Spinal cord (tissue), 10 donors: ENCODE measurements at places on chromosomes 2 and 18. TPM values are rescaled to one million over a fixed set of nuclear protein-coding genes. Genes with fewer than 3 reads are reported as not detected.

DTNB gene
- 50.8 TPM for polyA plus RNA-seq

DNA sequence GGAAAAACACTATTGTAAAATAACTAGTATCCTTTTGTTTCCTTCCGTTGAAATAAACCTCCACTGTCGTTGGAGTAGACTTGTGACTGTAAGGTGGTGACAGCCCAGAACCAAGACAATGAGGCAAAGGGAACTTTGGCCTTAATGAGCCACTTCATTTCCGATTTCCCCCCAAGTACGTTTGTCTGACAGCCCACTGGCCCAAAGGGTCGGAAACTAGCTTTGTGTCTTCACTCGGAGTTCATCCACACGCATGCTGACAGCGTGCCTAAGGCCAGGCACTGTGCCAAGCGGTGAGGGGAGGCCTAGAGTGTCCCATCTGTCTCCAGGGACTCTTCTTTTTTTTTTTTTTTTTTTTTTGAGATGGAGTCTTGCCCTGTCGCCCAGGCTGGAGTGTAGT is 21.0 kb downstream of the HJURP start:
- no peak for DNase-seq

DNA sequence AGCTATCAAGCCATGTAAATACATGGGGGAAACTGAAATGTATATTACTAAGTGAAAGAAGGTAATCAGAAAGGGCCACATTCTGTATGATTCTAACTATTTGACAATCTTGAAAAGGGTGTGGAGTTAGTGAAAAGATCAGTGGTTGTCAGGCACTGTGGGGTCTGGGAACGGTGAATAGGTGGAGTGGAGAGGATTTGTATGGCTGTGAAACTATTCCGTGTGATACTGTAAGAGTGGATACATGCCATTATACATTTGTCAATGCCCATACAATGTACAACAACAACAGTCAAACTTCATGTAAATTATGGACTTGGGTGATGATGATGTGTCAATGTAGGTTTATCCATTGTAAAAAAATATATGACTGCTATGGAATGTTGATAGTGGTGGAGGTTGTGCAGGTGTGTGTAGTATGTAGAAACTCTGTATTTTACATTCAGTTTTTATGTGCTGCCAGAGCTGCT is 1116.2 kb downstream of the SUCLG1 start:
- DNase-seq = no peak

DNA sequence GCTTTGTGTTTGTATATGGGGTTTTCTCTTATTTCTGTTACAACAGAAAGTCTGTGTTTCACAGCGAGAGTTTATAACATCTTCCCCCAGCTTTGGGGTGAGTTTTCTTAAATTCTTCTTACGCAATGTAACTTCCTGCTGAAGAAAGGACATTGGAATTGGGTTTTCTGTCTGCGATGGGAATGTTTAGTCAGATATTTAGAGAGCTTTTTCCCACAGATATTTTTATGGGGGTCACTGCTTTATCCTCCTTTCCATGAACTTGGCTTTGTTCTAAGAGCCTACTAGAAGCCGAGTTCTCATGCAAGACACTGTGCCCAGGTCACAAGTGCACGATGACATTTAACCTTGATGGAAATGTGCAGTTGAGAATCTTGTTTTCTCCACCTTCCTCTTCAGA is 22.1 kb downstream of the B3GNT2 start:
- no peak for DNase-seq

DNA sequence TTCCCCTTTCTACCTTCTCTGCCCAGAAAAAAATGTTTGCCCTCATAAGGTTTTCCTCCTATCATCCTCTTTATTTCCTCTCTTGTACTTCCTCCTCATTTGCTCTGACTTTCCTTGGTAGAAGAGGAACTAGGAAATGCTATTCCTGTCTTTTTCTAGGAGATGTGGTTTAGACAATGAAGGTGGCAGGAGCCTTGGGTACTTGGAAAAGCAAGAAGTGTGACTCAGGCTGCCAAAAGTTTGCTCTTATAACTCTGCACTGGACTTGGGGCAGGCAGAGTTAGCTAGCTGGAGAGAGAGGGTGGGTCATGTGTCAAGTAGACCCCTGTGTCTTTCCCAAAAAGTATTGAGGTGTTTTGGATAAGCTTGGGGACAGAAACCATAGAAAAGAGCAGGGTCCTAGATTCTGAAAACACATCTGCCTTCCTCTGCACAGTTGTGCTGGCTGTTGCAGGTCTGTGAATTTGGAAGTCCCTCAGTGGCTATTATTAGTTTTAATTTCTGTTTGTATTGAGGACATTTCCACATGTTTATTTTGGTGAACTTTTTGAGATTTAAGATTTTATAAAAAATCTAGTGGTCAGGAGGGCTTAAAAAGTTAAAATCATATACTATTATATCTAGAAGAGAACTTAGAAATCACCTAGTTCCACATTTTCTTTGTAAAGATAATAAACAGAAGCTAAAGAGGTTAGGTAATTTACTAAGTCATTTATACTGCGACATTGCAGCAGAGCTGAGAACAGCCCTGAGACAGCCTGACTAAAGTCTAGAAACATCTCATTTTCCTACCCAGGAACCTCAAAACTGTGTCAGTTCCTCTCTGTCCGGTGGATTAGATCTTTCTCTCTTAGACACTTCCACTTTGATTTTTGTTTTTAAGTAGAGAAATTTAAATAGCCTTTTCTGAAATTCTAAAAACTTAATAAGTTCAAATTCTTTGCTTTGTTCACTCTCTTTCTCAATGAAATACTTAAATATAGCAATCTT is 16.0 kb downstream of the INSIG2 start:
- no peak for DNase-seq

SOS1 gene
- 29.8 TPM for polyA plus RNA-seq

LIMS4 gene
- 1.3 TPM for polyA plus RNA-seq

DNA sequence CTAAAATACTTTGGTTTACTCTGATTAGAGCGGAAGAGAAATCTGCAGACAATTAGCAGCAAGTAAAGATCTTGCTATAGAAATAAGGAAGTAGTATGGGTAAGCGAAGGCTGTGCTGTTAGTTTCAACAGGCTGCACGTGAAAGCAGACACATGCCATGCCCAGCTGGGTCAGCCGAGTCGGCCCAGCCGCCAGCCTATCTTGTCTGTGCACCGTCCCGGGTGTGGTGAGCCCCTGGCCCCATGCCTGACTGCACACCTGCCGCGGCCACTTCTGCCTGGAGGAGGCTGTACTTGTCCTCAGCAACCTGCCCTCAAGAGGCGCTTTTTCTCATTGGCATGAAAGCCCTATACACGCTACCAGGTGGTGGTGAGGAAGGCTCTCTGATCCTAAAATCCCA is 185.5 kb downstream of the SEPTIN10 start:
- DNase-seq = no peak

DNA sequence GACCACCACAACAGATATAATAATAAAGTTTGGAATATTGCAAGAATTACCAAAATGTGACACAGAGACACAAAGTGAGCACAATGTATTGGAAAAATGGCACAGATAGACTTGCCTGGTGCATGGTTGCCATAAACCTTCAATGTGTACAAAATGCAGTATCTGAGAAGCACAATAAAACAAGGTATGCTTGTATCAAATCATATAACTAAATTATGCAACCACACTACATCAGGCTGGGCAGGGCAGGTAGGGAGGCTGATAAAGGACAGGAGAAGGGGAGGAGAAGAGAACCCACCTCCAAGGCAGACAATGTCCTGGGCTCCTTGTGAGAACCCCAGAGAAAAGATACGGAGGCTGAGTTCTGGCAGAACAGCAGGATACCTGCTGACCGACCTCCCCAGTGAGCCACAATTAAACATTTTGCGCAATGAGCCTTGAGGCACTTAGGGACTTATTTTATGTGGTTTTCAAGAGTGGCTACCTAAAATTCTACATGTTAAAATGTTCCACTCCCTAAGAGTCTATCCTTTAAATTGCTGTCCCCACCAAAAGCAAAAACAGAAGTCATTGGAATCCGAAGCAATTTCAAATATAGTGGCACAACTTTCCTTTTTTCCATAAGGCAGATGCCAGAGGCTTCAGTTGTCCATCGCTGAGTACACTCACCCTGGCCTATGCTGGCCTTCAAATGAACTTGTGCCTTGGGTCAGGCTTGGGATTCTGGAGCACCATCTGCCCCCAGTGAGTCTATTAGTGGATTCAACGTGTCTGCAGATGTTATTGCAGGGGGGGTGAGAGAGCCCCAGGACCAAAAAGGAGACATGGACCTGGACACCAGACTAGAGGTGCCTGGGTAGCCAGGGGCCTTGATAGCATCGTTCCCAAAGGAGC is 16.8 kb downstream of the WDFY1 start:
- DNase-seq = no peak

SLC4A5 gene
- polyA plus RNA-seq = 2.4 TPM

GRCh38 chr2:217451666-217452065 is 551.1 kb downstream of the TNS1 start:
- no peak for DNase-seq

DNA sequence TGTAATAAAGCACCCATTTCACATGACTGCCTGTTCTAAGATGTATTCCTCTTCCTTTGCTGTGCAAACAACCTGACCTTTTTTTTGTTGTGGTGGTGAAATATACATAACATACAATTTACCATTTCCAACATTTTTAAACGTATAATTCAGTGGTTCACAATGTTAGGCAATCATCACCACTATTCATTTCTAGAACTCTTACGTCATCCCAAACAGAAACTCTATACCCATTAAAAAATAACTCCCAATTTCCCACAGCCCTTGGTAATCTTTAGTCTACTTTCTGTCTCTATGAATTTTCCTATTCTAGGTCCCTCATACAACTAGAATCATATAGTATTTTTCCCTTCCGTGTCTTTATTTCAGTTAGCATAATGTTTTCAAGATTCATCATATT is 36.7 kb downstream of the RND3 start:
- DNase-seq = no peak

DNA sequence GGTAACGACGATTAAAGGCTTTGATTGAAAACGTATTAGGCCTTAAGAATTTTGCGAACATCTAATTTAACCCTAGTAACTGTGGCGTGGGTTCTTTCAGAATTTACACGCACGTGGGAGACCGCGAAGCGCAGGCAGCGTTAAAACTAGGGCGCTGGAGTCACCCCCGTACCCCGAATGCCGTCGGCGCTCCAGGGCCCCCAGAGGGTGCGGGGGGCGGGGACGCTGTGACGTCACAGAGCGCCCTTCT is 673 bp upstream of the SMCHD1 start:
- DNase-seq = no peak
